Cerebellum (tissue), 4 donors: ENCODE measurements at places on chromosomes 7 and 10.

DNA sequence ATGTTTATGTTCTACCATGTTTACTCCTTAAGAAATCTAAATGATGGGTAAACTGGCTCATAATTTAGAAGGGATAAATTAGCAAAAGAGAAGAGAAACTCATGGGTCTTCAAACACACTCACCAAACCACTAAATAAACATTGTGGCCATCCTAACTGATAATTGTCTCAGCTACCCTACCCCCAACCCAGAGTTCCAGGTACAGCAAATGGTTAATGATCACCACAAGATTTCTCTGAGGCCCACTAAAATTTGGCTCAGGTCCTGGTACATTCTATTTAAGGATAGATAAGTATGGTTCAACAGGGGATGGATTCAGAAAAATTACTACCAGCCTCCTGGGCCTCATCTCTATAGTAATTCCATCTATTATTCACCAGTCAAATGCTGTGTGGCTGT is 21.4 kb downstream of the SLC25A13 start:
- DNase-seq = no peak

GRCh38 chr10:109913306-109913892 is 9.9 kb downstream of the XPNPEP1 start:
- DNase-seq = no peak

- no peak for DNase-seq
Measured at GRCh38 chr7:74040101-74040790, 12.3 kb downstream of the ELN start.

DNA sequence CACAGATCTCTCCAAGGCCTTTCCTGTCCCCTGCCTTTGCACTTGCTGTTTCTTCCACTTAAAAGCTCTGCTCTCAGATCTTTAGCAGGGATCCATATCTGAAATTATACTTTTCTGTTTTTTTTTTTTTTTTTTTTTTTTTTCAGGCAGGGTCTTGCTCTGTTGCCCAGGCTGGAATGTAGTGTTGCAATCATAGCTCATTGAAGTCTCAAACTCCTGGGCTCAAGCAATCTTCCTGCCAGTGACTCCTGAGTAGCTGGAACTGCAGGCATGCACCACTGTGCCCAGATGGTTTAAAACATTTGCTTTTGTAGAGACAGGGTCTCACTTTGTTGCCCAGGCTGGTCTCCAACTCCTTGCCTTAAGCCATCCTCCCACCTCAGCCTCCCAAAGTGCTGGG is 5.0 kb upstream of the TSPAN15 start:
- DNase-seq = no peak

- no peak for DNase-seq
Measured at GRCh38 chr10:60170250-60170649, 219.4 kb downstream of the ANK3 start.

DNA sequence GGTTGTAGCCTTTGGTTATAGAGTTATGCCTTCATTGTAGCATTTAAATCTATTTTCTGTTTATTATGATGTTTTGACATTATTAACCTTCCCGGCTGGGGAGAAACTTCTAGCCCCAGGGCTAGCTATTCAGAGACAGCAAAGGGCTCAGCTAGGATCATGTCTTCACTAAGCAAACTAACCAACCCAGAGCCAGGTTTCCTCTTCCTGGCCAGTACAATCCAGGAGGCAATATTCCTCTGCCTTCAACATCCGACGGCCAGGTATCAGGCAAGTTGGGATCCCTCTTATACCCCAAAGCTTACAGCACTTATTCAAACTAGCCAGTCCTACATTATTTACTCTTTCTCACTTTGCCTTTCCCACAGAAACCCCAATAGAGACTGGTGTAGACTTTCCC is 1060.7 kb upstream of the GHITM start:
- DNase-seq = no peak

DNA sequence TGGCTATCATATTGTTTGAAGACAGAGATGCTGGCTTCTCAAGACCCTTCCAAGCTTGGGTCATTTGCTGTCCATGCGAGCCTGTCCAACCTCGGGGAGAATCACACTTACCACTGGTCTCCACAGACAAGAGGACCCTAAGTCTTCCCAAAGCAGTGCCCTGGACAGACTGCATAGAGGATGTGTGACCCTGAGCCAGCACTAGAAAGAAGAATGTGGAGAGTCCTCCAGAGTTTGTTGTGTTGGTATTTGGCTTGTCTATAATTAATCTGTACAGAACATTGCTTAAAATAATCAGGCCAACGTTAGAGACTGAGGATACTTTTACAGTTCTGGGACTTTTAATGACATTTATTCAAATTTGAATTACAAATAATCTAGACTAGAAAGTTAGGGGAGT is 212.7 kb downstream of the TMEM178B start:
- no peak for DNase-seq

DNA sequence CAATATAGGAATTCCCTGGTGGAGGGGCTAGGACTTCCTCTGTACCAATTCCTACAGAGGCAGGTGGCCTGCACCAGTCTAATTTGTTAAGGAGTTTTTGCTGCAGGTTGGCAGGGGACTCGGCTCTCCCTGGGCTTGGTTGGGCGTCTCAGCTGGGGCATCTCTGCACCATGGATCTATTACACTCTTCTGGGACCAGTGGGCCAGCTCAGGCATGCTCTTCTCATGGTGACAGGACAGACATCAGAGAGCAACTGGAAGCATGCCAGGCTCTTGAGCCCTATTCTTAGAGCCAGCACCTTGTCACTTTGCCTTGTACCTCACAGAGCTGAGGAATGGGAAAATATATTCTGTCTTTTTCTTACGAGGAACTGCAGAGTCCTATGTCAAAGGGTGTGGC is 74.6 kb downstream of the SH2D4B start:
- no peak for DNase-seq

- no peak for DNase-seq
Measured at GRCh38 chr7:133360201-133360600, 107.3 kb downstream of the EXOC4 start.

GRCh38 chr7:69962186-69963065 is 364.2 kb downstream of the AUTS2 start:
- peak; percentile 35 for DNase-seq

DNA sequence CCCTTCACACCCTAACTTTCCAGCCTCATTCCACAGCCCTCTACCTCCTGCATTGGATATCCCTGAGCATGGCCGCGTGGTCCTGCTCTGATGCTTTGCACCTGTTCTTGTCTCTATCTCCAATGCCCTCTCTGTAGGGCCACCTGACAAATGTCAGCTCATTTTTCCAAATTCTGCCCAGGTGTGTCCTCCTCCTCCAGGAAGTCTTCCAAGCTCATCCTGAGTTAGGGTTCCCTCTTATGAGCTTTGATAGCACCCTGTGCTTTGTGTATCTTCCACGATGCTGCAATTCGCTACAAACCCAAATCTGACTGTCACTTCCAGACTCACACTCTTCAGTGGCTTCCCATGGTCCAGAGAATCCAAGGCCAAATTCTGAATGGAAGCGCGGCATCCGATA is 14.7 kb upstream of the SLC35B4 start:
- DNase-seq = no peak

DNA sequence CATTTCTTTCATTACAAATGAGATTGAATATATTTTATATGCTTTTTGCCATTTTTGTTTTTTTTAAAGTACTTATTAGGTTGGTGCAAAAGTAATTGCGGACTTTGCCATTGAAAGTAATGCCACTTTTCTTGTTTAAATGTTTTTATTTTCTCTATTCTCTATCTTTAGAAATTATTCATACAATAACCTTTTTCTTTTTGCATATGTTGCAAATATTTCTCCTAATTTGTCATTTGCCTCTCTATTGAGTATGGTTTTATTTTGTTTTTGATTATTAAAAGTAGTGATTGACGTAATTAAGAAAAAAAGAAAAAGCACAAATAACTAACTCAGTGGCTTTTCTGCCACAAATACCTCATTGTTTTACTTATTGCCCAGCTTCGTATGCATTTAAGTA is 172.4 kb downstream of the NPSR1 start:
- no peak for DNase-seq

DNA sequence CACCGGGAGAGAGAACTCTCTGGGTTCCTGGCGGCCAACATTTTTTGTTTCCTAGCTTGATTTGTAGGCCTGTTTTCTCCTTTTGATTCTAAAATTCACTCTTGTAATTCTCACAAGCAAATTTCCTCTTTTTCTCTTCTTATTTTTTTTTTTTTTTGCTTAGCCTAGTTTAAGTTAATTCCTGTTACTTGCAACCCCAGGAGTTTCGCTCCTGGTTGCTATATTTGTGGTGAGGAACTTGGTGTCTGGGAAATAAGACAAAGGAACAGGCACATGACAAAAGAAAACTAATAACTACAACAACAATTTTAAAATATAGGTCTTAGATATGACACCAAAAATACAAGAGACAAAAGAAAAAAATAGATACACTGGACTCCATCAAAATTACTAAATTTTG is 6.7 kb downstream of the AOAH start:
- DNase-seq = no peak

DNA sequence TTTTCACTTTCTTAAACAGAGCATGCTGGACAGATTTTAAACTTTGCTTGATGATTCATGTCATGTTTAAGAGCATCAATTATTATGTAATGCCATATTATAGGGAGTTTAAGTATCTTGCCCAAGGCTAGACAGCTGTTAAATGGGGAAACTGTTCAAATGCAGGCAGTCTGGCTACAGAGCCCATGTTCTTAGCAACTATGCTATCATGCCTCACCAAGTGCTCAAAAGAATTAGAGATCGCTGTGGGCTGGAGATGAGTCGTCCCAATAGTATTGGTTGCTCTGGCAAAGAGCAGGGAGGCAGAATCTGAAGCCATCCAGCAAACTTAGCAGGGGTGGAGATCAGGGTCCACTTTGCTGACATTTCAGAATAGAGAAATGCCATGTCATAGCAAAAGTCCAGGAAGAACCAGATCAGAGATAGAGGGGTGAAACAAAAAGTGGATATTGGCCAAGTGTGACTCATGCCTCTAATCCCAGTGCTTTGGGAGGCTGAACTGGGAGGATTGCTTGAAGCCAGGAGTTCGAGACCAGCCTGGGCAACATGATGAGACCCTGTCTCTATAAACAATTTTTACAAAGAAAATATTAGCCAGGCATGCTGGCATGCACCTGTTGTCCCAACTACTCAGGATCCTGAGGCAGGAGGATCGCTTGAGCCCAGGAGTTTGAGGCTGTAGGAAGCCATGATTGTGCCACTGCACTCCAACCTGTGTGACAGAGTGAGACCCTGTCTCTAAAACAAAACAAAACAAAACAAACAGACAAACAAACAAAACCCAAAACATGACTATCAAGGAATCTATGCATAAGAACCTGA is 57.8 kb downstream of the BAMBI start:
- DNase-seq = no peak

DNA sequence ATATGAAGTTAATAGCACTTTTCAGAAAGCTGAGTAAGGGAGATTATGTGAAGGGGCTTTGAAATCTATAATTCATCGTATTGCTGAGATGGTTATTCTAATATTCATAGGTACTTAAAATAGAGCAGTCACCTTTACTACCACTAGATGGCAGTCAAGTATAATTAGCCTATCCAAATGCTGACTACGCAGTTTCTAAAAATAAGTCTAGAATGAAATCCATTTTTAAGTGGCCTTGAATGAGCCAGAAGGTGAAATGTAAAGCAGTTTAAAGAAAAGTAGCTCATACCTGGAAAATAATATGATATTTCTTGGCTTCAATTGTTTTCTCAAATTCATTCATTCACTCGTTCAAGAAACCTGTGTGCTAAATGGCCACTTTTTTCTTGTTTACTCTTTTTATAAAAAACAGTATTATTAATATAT is 1277.1 kb downstream of the GATA3 start:
- DNase-seq = peak; percentile 61

- DNase-seq = no peak
Measured at GRCh38 chr7:100384628-100385294, 11.5 kb downstream of the PILRA start.

DNA sequence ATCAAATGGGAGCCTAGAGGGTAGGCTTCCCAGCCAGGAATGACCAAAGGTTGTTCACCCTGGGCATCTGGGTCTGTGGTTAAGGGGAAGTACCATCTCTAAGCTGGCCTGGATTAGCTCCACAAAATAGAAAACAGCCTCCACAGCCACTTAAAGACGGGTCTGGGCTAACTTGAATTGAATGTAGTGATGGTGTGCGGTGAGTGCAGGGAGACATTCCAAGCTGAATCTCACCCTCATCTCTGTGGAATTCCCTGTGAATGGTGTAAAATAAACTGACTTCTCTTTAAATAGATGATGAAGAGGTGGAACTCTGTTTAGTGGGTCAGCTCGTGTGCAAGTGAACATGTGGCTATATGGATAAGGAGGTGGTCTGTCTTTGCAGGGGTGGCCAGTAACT is 251.0 kb downstream of the DYNC1I1 start:
- DNase-seq = no peak

GRCh38 chr7:122790591-122790990 is 87.9 kb upstream of the RNF148 start:
- no peak for DNase-seq

DNA sequence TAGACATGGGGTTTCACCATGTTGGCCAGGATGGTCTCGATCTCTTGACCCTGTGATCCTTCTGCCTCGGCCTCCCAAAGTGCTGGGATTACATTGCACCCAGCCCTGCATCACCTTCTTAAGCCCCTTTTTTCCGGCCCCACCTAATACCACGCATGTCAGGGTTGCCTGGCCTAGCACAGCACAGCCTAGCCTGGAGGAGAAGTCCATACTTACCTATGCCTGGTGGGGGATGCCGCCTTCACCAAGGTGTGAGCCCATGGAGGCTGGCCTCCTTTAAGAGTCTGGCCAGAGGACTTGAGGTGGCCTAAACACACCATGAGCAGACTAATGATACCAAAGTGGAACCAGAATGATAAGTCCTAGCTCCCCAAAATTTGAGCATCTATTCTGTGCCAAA is 22.0 kb upstream of the CUX1 start:
- DNase-seq = no peak

GRCh38 chr7:69820479-69821192 is 222.4 kb downstream of the AUTS2 start:
- no peak for DNase-seq

- no peak for DNase-seq
Measured at GRCh38 chr7:129702316-129702715, 90.8 kb downstream of the NRF1 start.

- DNase-seq = no peak
Measured at GRCh38 chr7:127532736-127533135, 52.7 kb downstream of the GCC1 start.

DNA sequence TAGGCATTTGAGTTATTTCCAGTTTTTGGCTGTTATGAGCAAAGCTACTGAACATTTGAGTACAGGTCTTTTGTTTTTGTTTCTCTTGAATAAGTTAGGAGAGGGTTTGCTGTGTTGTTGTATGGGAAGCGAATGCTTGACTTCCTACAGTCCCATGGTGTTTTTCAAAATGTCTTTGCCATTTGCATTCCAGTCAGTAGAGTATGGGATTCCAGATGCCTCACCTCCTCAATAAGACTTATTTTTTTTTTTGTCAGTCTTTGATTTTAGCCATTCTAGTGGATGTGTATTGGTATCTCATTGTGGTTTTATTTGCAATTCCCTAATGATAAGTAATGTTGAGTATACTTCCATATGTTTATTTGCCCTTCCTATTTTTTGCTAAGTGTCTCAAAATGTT is 19.4 kb downstream of the CDK13 start:
- DNase-seq = no peak
